ENCODE measurements at places on chromosomes 2 and 18. TPM values are rescaled to one million over a fixed set of nuclear protein-coding genes. Genes with fewer than 3 reads are reported as not detected.

MBD5 gene
- 43.0 TPM for total RNA-seq

SPHKAP gene
- total RNA-seq = not detected

CDC42EP3 gene
- total RNA-seq = 12.1 TPM

XPO1 gene
- total RNA-seq = 96.6 TPM

CFAP221 gene
- total RNA-seq = not detected

MTCL1 gene
- 3.5 TPM for total RNA-seq

TUBB8B gene
- total RNA-seq = not detected

KIAA2012 gene
- total RNA-seq = not detected

CD207 gene
- not detected for total RNA-seq

COLEC12 gene
- 35.0 TPM for total RNA-seq

SLC5A7 gene
- not detected for total RNA-seq

VAMP8 gene
- 48.7 TPM for total RNA-seq

TANC1 gene
- total RNA-seq = 42.0 TPM
